ENCODE measurements at places on chromosomes 6 and 20.

DNA sequence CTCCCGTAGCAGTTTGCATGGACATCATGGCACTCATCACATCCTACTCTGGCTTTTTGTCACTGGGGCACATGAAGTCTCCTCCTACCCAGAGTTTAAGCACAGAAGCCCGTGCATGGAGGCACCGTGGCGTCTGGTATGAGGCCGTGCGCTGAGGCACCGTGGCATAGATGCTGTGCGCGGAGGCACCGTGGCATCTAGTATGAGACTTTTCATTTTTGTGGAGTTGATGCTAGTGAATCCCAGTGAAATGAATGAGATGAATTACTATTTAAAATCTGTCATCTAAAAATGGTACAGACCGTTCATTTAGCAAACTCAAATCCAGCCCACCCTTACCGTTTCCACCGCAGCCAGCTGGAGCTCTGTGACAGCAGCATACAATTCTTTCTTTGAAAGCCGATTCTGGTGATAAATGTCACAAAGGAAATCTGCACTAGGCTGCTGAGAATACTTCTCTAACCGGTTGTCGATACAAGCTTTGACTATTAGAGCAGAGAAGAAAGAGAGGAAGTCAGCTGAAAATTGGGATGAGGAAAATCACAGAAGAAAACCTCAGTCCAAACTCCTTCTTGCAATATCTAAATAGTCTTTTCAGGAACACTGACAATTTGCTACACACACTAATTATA, 11.3 kb downstream of the CYP24A1 start:
- DNase-seq = no peak

GRCh38 chr6:52876056-52876787, 33.3 kb downstream of the GSTA3 start:
- DNase-seq = no peak

DNA sequence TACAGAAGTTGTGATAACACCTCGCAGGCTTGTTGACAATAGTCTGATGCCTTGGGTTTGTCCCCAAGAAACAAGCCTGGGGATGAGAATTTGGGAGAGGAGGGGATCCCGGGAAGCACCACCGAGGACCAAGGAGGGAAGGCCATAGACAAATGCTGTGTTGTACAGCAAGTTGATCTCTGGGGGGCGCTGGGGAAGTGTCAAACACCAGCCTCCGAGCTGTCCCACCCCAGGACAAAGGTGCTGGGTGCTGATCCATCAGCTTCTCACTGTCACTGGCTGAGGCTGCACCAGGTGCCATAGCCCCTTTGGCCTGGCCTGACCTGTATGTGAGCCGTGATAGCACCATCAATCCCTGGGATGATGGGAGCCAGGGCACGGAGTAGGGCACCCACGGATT, 64.0 kb downstream of the SYNDIG1 start:
- DNase-seq = no peak

DNA sequence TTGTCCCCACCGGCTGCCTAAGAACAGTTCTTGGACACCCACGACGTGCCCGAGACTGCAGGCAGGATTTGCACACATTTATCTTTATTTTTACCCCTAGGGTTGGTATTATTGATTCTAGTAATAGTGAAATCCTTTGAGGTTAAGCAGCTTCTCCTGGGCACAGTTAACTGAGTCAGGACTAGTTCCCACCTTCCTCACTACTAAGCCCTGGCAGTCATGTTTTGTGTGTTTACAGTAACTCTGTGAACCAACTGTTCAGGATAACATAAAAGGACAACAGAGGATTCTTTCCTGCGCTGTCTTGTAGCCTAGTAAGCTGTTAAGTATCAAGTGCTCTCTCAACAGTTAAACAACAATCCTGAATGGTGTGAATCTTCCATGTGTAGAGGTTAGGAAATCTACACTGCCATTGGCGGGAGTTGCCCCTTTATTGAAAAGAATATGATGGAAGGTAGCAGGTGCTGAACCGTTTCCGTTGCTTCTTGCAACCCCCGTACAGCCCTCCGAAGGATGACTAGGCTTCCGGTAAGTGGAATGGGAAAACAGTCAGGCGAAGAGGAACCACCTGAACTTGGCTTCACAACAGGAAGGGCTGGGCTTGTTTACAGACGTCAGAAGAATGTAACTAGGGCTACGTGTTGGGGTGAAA, 979 bp upstream of the SOD2 start:
- DNase-seq = no peak

GRCh38 chr6:40112350-40112749, 178.1 kb upstream of the MOCS1 start:
- DNase-seq = no peak

DNA sequence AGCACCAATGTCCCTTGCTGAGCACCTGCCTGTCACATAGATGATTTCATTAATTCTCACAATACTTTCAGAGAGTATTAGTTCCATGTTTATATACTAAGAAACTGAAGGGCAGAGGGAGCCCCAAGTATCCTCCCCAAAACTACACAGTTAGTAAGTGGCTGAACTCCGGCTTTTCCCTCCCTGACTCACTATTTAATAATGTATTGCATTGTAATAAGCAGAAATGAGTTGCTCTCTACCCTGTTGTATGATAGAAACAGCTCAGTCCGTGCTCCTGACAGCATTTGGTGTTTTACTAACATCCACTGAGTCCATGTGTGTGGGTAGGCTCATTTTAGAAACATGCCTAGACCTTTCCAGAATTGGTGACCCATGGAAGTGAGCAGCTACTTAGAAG, 76.8 kb downstream of the OLIG3 start:
- DNase-seq = no peak

DNA sequence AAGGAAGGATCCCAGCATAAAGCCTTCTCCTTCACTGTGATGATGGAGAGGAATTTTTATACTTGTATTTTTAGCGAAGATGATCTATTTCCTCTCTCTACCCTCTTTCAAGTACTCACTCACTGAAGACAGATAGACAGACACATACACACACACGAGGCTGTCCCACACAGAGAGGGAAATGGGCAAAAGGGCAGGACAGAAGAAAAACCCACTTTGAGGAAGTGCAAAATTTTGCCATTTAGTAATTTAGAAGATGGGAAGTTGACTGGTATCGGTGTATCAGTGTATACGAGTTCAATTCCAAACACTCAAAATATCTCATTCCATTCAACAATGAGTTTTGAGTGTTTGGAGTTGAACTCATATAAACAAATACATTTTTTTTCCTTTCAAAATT, 30.9 kb downstream of the HEBP2 start:
- DNase-seq = no peak

DNA sequence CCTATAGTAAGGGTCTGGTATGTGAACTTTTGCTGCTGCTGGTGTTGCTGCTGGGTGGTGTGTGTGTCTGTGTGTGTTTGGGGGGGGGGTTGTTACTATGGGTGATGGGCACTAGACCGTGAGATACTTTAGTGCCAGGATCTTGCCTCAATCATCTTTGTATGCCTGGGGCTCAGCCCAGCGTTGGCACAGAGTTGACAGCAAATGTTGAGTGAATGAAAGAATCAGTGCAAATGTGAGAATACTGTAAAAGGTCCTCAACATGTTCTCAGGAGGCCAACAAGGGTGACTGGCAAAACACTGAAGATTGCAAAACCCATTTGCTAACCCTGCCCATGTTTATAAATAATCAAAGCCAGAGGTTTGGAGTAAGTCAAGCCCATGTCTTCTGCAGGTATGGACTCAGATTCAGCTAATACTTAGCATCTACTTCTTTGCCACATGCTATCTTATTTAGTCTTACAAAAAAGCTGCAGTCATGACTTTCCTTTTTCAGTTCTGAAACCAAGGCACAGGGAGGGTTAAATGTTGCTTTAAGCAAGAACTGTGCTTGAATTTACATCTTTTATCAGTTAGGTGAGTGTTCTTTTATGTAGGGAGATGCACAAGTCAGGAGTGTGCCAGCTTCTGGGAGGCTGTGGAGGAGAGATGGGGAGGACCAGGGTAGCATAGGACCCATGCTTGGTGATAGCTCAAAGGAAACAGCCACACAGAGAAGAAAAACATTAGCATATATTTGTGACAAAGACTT, 125.3 kb upstream of the SPACA1 start:
- DNase-seq = no peak

- no peak for DNase-seq
These were observed 16.4 kb downstream of the SRC start for GRCh38 chr20:37362231-37362792.

DNA sequence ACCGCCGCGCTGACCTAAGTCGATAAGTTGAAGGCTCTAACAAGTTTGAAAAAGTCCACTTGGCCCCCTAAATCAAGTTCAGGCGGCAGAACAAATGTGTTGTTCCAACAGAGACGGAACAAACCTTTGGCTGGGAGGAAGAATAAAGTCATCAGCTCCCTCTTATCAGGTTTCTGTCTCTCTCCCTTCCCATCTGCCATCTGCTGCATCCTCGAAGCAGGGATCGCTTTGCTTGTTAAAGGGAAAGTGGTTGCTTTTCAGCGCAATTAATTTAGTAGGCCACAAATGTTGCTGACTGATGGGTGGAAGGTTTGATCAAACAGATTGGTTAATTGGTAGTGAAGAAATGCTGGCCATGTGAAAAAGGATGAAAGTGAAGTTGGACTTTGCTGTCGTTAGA, 64.3 kb downstream of the CDH4 start:
- no peak for DNase-seq

DNA sequence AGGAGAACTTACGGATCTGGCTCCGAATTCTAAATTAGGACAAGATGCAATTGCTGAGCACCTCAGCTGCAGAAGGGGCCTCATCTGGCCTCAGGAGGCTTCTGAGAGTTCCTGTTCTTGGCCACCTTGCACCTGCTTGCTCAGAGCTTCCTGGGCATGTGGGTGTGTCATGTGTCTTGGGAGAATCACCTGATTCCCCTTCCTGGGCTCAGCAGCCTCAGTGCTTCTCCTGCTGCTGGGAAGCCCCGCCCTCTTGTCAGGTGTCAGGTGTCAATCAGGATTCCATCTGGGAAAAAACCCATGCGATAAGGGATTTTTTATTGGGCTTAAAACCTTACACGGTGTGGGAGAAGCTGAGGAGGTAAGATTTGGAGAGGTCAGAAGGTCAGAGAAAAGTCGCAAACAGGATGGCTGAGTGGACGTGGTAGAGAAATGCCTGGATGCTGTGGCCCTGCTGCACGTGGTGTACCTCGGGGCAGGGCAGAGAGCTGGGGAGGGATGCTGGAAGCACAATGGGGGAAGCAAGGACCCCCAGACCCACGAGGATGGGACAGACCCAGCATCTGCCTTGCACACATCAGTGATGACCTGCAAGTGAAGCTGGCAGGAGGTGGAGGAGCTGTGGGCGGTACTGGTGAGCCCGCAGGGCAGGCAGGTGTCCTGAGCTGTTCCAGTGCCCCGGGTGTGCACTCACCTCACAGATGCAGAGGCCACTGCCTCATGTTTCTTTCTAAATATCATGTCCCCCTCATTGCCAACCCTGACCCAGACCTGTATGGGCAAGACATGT, 170.8 kb downstream of the CDH4 start:
- no peak for DNase-seq

GRCh38 chr6:170087941-170088581, 202.8 kb downstream of the DLL1 start:
- no peak for DNase-seq

GRCh38 chr6:58419321-58419720, 1101.9 kb downstream of the PRIM2 start:
- no peak for DNase-seq

All from NCI-H1436 (cell line).